ENCODE measurements at places on chromosomes 3 and 15. TPM values are rescaled to one million over a fixed set of nuclear protein-coding genes. Genes with fewer than 3 reads are reported as not detected.

DNA sequence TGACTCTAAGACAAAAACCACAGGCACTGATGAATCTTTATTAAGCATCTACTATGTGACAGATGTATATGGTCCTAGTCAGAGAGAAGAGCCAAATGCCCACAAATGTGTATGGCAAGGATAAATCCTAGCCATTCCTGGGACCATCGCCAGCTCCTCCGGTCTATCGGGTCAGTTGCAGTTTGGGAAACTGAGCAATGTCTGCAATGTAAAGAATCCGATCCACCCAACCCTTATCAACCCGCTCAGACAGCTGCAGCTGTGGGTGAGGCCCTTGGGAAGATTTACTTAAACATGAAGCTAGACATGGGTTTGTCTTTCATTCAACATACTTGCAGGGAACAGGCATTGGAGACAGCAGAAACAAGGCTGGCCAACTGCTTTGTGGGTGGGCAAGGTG lies 40.5 kb upstream of the CDV3 start:
- no peak overlapping the region for H3K4me3 ChIP-seq
- H3K27ac ChIP-seq: no peak overlapping the region
- H3K36me3 ChIP-seq: no peaks in the 10 kb centered on the region
- no peak for DNase-seq

DNA sequence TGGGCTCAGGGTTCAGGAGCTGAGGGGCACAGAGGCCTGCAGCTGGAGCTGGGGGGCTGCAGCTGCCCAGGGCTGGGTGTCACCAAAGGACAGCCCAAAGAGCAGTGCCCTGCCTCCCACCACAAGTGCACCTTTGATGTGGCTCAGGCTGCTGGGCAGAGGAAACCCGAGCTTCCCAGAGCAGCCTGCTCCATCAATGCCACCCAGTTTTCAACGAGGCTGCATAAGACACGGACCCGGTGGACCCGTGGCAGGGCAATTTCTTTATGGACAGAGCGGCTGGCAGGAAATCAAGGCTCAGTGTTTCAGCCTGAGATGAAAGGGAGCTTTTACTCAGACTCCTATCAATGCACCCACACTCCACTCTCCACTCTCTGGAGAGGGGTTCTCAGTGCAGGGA lies 18.7 kb downstream of the SEMA5B start:
- no peak for DNase-seq
- H3K4me1 ChIP-seq: peaks cover 2% of the 10 kb centered on the region
- H3K27ac ChIP-seq: no peak overlapping the region
- H3K36me3 ChIP-seq: no peaks in the 10 kb centered on the region
- no peak overlapping the region for H3K4me3 ChIP-seq

- H3K27me3 ChIP-seq: no peaks in the 10 kb centered on the region
- H3K4me1 ChIP-seq: peaks cover 19% of the 10 kb centered on the region
- H3K36me3 ChIP-seq: no peaks in the 10 kb centered on the region
- peak overlapping the region; percentile 67 for H3K27ac ChIP-seq
- peak; percentile 90 for DNase-seq
Measured at GRCh38 chr3:133944641-133945380, 49.1 kb upstream of the RAB6B start.

DNA sequence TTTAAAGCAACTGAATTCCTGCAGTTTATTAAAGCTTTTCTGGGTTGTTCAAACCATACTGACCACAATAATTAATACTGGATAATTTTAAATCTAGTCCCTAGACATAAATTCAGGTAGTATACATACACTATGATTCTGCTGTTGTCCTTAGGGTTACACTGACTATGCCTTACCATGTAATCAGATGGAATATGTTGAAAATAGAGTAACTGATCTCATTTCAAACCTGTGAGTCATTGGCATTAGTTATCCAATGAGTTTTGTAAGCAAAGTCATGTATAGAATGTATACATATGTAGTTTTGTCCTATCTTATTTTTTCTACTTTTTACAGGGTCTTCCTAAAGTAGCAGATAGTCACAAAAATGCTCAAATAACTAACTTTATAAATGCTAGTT lies 517.1 kb upstream of the CCDC54 start:
- H3K36me3 ChIP-seq: no peaks in the 10 kb centered on the region
- no peaks in the 10 kb centered on the region for H3K27me3 ChIP-seq
- no peak overlapping the region for H3K4me3 ChIP-seq
- H3K27ac ChIP-seq: no peak overlapping the region
- no peak for DNase-seq
- H3K4me1 ChIP-seq: no peaks in the 10 kb centered on the region

DNA sequence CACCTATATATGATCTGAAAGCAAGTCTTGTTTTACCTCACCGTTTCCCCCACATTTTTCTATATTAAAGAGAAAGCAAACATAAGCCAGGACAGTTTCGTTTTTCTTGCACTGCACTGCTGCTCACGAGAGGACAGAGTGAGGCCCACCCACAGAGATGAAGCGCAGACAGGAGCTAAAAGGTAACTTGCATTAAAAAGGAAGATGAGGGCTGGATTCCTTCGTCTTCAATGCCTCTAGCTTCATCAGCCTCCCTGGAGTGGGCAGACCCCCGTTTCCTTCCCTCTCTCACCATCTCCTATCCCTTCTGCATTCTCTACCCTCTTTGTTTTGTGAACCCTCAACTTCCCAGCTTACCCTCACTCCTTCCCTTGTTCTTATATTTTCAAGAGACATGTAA lies 18.9 kb downstream of the SUMF1 start:
- H3K27me3 ChIP-seq: no peaks in the 10 kb centered on the region
- peaks cover 10% of the 10 kb centered on the region for H3K36me3 ChIP-seq
- no peak overlapping the region for H3K4me3 ChIP-seq
- no peaks in the 10 kb centered on the region for H3K4me1 ChIP-seq

- no peaks in the 10 kb centered on the region for H3K4me1 ChIP-seq
- no peak overlapping the region for H3K27ac ChIP-seq
- H3K27me3 ChIP-seq: no peaks in the 10 kb centered on the region
- no peak for DNase-seq
Measured at GRCh38 chr3:112297714-112298113, 3.7 kb upstream of the SLC9C1 start.

VEPH1 gene
- polyA plus RNA-seq: 53.5 TPM

C3orf20 gene
- 0.03 TPM for polyA plus RNA-seq

CCR8 gene
- 0.06 TPM for polyA plus RNA-seq

COL6A6 gene
- polyA plus RNA-seq: 2.8 TPM
